ENCODE measurements at places on chromosomes 1 and 21.
A peak's percentile ranks its signal among the peaks of the same experiment; 100 is the strongest.

- no peak for DNase-seq
Observed at GRCh38 chr1:12067900-12068821, 5.1 kb downstream of the TNFRSF8 start.

DNA sequence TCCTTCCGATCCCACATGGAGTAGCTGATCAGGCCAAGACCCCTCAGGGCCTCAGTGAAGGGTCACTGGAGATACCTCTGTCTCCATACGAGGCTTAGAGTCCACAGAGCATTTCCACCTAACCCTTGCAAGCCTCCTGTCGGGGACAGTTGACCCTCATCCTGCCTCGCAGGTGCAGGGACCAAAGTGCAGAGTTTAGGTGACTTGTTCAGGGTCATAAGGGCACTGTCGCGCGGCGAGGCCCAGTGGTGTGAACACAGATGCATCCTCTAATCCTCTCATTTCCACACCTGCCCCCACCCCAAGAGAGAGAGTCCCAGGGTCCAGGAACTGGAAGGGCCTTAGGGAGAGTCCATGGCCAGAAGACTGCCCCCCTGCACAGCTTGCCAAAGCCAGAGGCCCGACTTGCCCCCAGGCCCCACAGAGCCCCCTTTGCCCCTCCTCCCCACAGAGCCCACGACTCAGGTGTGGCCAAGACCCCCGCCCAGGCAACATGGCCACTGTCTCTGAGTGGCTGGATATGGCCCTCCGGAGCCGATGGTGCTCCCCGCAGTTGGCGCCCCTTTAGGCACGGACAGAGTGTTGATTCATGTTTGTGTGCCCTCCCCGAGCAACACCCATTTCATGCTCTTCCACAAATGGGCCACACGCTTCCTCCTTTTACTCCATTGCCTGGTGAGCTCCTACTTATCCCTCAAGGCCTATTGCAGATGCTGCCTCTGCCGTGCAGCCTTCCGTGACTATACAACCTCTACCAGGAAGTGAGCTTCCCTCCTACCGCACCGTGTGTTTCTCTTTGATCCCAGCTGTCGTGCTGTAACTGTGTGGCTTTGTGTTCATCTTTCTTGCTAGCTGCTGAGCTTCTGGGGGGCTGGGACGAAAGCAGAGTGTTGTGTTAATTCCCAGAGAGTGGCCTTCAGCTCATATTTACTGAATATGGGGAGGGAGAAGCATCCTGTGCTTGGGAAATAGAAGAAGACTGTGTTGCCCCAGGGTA is 1.7 kb downstream of the TRPM2 start:
- DNase-seq, result no peak

DNA sequence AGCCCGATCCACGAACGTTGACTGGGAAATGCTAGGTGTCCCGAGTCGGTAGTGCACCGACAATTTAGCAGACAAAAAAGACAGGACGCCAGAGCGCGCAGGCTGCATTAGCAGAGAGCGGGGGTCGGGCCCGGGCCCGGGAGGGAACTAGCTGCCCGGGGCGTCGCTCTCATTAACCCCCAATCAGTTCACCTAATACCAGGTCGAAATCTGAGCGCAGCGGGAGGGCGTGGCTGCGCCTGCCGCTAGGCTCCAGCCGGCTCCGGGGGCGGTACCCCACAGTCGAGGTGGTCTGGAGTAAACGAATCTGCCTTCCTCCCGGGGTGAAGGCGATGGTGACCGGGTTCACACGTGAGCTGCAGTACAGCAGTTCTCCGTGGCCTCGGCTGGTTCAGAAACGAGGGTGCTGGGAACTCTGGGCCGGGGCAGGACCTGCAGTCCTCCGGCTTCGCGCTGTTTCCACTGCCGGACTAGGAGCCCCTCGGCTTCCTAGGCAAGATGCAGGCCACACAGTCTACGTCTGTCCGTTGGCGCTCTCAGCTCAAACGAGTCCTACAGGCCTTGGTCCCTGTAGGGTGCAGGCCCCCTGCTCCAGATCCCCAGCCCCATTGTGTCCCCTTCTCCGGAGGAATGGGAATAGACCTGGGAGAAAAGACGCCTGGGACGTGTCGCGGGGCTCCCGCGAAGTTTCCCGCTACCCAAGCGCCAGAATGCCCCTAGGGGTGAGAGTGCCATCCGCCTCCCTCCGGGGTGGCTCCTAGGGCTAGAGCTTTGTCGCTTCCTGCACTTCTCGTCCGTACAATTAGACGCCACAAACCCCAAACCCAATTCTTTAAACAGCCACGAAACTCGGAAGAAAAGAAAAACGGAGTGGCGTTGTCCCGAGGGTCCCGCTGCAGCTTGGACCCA is 2.0 kb downstream of the GFI1 start:
- no peak for DNase-seq

DNA sequence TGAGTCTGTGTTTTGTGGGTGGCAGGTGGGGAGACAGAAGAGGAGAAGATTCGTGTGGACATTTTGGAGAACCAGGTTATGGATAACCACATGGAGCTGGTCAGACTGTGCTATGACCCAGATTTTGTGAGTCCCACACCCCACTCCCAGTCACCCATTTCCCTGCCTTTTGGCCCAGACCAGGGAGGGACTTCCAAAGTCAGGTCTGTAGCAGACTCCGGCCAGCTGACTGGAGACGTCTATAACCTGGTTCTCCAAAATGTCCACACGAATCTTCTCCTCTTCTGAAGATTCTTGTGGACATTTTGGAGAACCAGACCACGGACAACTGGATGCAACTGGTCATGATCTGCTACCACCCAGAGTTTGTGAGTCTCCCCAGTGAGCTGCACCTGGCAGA is 1.6 kb downstream of the GSTM5 start:
- DNase-seq, result no peak

GRCh38 chr1:17251701-17252376 is 2.9 kb downstream of the PADI3 start:
- DNase-seq, result no peak

- DNase-seq, result no peak
Observed at GRCh38 chr1:41607808-41608207, 123.3 kb upstream of the EDN2 start.

DNA sequence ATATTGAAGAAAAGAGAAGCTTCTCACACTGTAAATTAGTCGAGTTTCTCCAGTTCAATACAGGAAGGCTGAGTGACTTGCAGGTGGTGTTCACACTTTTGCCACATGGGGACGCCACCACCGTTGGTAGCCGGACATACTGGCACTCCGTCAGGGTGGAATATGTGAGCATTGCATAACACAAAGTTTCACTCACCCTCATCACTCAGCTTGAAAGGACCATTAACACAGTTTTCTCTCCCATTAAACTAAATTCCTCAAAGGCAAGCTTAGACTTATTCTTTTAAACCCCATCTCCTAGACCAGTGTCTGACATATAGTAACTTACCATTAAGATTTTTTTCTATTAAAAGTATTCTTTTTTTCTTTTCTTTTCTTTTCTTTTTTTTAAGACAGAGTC is 105.3 kb upstream of the SERBP1 start:
- peak; percentile 47 for DNase-seq

GRCh38 chr1:198519639-198520501 is 20.6 kb downstream of the ATP6V1G3 start:
- no peak for DNase-seq

- DNase-seq, result no peak
Observed at GRCh38 chr1:180228648-180229482, 1.2 kb upstream of the LHX4 start.

DNA sequence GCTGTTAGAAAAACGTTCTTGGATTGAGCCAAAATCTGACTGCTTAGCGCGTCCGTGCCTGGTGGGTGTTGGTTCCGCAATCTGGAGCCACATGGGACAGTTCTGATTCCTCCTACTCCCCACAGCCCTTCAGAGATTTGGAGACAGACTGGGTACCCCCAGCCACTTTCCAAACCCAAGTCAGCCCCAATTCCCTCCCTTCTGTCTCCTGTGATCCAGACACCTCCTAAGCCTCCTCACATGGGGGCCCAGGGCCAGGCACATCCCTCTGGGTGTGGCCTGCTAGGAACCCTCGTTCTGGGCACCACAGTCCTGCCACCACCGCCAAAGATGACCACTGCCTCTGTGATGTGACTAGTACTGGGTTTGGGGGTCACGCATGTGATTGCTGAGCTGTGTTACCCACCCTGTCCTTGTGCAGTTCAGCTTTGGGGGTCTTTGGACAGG is 4.8 kb downstream of the PLA2G5 start:
- DNase-seq, result no peak

GRCh38 chr1:12626888-12627287 is 8.9 kb upstream of the DHRS3 start:
- no peak for DNase-seq

DNA sequence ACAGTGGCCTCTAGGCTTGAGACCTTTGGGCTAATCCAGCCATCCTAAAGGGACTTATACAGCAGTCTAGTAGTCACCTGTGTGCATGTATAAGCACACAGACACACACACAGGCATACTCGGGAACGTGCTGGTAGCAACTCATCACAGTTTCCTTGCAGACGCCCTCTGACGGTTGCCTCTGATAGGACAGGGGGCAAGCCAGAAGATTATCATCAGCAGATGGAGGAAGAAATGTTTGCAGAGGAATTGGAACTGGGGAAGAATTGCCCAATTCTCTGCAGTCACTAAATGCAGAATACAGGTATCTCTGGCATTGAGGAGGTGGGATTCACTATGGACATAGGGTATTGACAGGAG is 222.2 kb downstream of the C1orf94 start:
- DNase-seq, result no peak
